AG04450 (cell line): ENCODE measurements at places on chromosomes 5 and 9.
A peak's percentile ranks its signal among the peaks of the same experiment; 100 is the strongest.

GRCh38 chr5:67831048-67831447 lies 384.5 kb upstream of the PIK3R1 start:
- no peak for DNase-seq

GRCh38 chr9:89992326-89993198 lies 387.8 kb downstream of the GADD45G start:
- DNase-seq, result no peak

GRCh38 chr9:68749579-68750159 lies 44.6 kb downstream of the PIP5K1B start:
- DNase-seq, result no peak

GRCh38 chr5:72417333-72418062 lies 89.7 kb downstream of the ZNF366 start:
- DNase-seq, result no peak

GRCh38 chr9:20373263-20373662 lies 249.0 kb downstream of the MLLT3 start:
- DNase-seq, result no peak

- DNase-seq, result peak; percentile 78
Observed at GRCh38 chr5:138469540-138470321, 4.5 kb downstream of the EGR1 start.

DNA sequence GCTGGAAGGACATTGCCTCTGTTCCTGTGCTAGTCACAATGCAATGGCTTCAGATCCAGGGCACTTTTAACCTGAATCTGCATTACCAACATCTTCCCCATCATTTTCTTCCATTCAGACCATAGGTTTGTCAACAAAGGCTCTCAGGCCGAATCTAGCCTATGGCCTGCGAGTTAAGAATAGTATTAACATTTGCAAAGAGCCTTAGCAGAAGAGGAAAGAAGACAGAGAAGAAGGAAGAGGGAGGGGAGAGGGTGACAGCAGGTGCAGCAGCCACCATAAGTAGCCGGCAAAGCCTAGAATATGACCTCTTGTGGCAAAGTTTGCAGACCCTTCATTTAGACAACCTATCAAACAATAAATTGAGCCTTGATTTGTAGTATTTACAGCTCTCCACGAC lies 32.6 kb downstream of the BARX1 start:
- DNase-seq, result no peak

GRCh38 chr9:34962546-34962945 lies 4.5 kb downstream of the PHF24 start:
- no peak for DNase-seq

- DNase-seq, result no peak
Observed at GRCh38 chr9:134566196-134566847, 75.3 kb upstream of the COL5A1 start.

GRCh38 chr5:8561854-8562253 lies 692.9 kb downstream of the MTRR start:
- no peak for DNase-seq

DNA sequence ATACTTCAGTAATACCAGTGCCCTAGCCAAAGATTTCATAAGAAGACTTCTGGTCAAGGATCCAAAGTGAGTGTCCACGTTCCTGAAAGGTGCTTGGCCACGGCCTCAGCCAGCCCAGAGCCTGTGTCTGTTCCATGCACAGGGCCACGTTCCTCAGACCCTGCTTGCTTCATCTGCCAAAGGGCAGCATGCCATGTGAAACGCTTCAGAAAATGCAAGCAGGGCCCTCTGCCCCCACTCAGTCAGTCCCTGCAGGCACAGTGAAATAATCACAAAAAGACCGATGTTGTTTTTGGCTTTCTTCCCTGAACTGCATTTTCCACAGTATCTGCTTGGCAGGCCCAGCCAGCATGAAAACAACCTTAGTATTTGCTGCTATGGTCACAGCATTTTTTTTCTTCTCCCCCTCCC lies 85.5 kb upstream of the CTSL start:
- no peak for DNase-seq

DNA sequence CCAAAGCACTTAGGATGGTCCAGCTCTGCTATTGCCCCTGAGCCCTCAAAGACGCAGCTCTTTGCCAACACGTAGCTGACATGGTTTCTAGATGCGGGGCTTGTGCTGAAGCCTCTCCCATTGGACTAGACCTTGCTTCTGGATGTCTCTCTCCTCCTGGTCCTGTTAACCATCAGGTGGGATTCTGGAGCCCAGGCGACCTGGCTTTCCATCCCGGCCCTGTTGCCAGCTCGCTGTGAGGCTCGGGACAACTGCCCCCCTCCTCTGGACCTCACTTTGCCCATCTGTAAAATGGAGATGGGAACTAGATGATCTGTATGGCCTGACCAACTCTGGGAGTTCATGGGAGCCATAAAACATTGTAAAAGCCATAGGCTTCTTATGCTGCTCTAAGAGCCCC lies 4.0 kb downstream of the DBH start:
- no peak for DNase-seq

DNA sequence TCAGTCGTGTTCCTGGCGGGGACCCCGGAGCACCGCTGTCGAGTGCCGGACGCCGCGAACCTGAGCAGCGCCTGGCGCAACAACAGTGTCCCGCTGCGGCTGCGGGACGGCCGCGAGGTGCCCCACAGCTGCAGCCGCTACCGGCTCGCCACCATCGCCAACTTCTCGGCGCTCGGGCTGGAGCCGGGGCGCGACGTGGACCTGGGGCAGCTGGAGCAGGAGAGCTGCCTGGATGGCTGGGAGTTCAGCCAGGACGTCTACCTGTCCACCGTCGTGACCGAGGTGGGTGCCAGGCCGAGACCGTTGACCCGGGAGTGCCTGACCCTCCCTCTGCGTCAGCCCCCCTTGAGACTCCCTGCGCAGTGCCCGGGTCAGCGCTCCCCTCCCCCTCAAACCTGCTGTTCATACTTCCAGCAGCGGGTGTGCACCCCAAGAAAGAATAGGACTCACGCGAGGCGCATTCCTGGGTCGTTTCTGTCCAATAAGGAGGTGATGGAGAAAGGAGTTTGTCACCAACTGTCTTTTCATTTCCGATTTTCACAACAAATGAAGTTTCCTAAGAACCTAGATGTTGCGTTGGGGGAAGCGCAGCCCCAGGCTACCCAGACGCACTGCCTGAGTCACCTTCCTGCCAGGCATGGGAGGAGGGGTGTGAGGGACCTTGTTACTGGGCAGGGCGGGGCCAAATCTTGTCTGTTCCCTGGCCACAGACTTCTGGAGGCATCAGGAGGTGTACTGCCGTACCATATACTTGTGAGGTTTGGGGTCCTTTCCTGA lies 722 bp downstream of the SLC22A4 start:
- no peak for DNase-seq

- no peak for DNase-seq
Observed at GRCh38 chr9:98801561-98801960, 5.2 kb upstream of the ANKS6 start.

- DNase-seq, result no peak
Observed at GRCh38 chr5:149849966-149850910, 94.4 kb downstream of the PDE6A start.

GRCh38 chr9:117125531-117125930 lies 289.3 kb downstream of the ASTN2 start:
- no peak for DNase-seq

DNA sequence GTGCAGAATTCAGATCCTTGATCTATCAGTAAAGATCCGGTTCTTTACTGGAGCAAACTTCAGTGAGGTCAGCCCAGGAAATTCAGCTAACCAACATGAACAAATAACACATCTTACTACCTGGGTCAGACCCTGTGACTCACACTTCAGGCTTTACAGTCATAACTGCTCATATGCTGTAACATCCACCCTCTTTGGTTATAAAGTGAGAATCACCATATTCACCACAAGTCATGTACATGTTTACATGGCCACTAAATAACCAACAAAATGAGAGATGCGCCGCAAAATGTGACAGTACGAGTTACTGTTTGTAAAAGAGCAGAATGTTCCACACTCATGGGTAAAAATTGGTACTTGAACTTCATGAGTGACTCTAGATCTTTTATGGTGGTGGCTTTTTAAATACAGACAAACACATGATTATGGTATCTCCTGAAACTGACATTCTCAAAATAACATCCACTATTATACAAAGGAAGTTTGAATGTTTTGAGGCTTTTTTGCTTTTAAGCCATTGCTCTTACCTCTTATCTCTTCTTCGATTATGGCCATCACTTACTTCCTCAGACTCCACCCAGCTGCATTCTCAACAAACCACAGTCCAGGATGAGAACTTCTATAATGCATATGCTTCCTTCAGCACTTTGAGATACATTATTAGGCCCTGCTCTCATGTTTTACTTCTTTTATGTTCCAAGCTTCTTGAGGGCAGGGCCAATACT lies 516.6 kb downstream of the RAB3C start:
- DNase-seq, result peak; percentile 50

- no peak for DNase-seq
Observed at GRCh38 chr9:106486685-106487084, 376.3 kb upstream of the ZNF462 start.

GRCh38 chr9:13377171-13377925 lies 97.9 kb upstream of the MPDZ start:
- DNase-seq, result no peak

- DNase-seq, result no peak
Observed at GRCh38 chr9:70563431-70564204, 149.2 kb upstream of the KLF9 start.

DNA sequence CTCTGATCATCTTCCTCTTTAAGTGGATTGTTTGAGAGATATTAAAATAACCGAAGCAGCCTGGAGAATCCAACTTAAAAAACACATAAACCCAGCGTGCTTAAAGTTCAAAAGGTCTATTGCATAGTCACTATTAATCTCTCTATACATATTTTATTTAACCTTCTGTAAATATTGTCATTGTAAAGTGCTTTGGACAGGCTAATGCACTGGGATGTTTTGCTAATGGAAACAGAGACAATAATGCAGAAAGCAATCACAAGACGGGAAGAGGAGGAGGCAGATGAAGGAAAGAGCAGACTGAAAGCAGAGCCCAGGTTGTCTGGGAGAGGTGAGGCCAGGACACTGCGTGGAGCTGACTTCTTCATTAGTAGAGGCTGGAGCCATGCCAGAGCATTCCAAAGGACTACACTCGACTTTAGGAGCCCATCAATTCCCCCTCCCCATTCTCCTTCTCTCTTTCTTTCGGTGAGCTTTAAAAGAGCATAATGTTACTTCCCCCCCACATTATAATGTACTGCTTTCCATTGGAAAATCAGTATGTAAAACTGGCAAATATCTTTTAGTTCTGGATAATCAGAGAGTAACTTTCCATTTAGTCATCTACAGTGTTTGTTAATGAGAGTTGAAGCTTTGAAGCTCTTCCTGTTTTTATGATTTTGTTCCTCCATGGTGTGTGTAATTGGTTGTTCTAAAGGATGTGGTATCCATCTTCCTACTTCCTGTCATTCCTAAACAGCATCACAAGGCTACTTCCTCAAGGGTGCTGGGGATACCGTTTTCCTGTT lies 307.3 kb upstream of the MPDZ start:
- no peak for DNase-seq

DNA sequence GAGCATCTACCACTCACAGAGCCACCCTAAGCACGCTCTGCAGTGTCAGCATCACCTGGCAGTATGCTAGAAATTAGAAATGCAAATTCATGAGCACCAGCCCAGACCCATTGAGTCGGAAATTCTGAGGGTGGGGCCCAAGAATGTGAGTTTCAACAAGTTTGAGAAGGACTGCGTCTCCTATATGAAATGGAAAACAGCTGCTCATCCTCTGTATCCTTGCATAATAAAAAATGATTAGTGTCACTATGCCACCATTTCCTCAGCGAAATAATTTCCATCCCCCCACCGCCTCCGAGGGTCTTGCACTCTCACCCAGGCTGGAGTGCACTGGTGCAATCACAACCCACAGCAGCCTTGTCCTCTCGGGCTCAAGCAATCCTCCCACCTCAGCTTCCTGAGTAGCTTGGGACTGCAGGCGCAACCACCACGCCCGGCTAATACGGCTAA lies 1.3 kb upstream of the IQGAP2 start:
- no peak for DNase-seq

- DNase-seq, result no peak
Observed at GRCh38 chr5:144864118-144864517, 693.4 kb downstream of the KCTD16 start.

GRCh38 chr5:82754759-82755158 lies 322.4 kb downstream of the TMEM167A start:
- DNase-seq, result no peak

DNA sequence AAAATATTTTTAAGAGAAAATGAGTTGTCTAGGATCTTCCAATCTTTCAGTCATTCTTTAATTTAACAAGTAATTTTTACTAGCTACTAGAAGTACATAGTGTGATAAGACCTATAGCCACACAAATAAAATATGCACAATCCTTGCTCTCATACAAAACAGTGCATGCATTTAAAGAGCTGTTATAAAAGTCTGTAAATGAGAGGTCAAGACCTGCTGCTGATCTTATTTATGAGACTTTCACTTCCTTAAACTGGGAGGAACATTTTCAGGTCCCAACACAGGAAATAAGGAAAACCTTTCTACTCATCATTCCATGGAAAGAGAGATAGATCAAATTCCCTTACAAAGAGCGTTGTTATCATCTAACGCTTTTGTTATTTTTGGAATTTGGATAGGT lies 54.2 kb upstream of the PAM start:
- no peak for DNase-seq

DNA sequence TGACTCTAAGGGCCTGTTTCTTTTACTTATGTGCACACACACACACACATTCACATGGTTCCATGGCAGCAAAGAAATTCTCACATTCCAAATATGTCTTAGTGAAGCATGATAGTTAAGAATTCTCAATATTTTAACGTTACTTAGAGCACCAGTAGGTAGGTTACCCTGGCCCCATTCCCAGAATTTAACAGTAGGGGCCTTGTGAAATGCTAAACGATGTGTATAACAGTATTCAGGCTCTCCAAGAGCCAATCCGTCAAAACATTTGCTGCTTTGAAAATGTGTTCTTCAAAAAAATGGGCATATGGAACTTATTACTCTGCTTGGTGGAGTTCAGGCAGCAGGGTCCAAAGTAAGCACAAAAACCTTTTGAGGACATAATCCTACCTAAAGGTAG lies 93.7 kb upstream of the DAB2 start:
- peak; percentile 68 for DNase-seq

DNA sequence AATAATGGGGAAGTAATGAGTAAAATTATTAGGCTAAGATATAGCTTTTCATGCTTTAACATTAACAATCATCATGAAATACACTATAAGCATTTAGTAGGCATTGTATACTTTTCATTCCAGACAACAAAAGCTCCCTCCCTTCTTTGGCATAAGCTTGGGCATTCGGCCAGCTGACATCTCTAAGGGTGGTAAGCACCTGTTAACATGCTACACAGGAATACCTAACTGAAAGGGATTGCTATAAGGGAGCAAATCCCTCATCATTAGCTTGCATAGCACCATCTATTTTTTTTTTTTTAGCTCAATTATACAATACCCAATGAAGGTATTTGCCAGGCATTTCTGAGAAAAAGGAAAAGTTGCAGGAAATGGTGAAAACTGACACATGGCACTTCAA lies 16.6 kb downstream of the STRBP start:
- no peak for DNase-seq

GRCh38 chr5:34632807-34633422 lies 23.2 kb upstream of the RAI14 start:
- DNase-seq, result no peak

- no peak for DNase-seq
Observed at GRCh38 chr5:118224546-118224945, 763.8 kb downstream of the DTWD2 start.

- DNase-seq, result no peak
Observed at GRCh38 chr5:144065786-144066185, 104.7 kb downstream of the YIPF5 start.
